T-helper 2 cell treated with Interferon-gamma antibody and Interleukin-4, amounts not matched to agents 5 μg/mL and 100 μg/mL, for 36 hours (primary cell): ENCODE measurements at places on chromosomes 5 and 9.

GRCh38 chr9:38713426-38713825 is 6.5 kb downstream of the FAM240B start:
- DNase-seq, result no peak

- DNase-seq, result no peak
These were observed 45.7 kb downstream of the PRDM6 start for GRCh38 chr5:123134653-123135181.

GRCh38 chr5:10460252-10460906 is 18.7 kb downstream of the ROPN1L start:
- DNase-seq, result no peak

- DNase-seq, result no peak
These were observed 211.4 kb downstream of the KIAA0825 start for GRCh38 chr5:94407023-94407422.

DNA sequence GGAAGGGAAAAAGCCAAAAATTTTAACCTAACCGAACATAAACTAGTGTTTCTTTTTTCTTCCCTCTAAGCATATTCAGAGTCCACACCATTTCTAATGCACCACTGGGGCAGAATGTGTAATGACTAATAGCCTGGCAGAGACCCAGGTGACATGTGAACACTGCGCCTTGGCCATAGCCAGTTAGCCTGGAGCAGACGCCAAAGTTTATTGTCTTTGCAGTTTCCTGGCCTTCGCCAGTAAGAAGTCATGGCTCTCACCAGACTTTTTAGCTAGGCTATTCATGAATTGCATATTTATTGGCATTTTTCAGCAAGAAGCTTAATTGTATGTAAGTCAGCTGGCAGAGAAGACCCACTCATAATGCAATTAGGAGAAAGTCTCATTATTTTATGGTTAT is 182.8 kb upstream of the SLC27A6 start:
- no peak for DNase-seq

GRCh38 chr5:39523821-39524220 is 99.0 kb upstream of the DAB2 start:
- DNase-seq, result no peak

- DNase-seq, result no peak
These were observed 226.3 kb downstream of the DEPDC1B start for GRCh38 chr5:60473654-60474053.

DNA sequence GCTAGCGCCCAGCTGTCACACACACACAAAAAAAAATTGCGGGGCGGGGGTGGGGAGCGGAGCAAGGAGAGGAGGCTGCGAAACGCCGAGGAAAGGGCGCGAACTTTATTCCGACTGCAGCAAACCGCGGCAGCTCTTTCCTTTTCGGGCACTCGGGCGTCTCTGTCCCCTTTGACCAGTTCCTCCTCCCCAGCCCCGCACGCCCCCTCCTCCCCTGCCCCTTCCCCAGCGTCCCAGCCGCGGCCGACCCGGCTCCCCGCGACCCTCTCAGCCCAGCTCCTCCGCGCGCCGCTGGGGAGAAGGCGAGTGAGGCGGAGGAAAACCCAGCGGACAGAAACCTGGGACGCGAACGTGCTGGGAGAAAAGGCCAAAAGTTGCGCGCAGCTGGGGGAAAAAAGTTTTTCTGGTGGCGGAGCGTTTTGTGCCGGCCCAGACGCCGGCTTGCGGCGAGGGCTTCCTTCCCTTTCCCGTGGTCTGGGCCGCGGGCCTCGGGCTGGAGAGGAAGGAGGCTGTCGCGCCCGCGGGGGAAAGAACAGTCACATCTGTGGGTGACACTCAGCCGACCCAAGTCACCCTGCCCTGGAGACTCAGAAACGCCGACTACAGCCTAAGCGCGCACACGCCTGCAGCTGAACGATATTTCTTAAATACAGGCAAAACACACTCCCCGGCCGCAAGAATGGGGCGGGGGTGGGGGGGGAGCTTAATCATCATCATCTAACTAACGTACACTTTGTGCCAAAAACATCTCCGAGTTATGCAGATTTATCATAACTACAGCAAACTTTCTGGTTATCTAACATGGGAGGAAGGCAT is 1.1 kb upstream of the BNC2 start:
- no peak for DNase-seq

GRCh38 chr5:167871091-167871490 is 420.4 kb upstream of the WWC1 start:
- DNase-seq, result no peak

DNA sequence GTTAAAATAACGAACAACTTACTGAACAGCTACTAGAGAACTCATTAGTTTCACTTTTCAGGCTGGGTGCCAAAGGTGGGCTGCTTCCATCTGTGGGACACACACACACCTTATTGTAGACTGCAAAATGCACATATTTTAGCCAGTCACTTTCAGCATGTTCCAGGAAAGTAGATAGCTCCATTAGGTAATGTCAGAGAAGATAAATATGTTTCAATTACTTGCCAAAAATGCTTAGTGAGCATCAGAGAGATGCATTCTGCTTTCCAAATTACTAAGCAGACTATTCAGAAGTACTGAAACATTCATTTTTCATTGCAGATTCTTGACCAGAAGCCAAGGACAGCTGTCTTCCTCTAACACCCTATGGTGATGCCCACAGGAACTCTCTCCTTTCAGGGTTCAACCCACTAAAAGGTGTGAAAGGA is 56.2 kb upstream of the APC start:
- no peak for DNase-seq

GRCh38 chr5:129284010-129284409 is 176.1 kb upstream of the ADAMTS19 start:
- DNase-seq, result no peak

DNA sequence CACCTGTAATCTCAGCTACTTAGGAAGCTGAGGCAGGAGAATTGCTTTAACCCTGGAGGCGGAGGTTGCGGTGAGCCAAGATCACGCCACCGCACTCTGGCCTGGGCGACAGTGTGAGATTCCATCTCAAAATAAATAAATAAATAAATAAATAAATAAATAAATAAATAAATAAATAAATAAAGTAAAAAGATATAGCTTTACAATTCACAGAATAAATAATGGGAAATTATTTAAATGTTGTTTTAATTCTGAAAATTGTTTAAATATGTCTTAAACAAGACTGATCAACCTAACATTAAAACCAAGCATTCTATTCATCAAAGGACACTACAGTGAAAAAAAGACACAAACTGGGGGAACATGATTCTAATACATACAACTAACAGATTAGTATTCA is 357.1 kb downstream of the CTNND2 start:
- no peak for DNase-seq

DNA sequence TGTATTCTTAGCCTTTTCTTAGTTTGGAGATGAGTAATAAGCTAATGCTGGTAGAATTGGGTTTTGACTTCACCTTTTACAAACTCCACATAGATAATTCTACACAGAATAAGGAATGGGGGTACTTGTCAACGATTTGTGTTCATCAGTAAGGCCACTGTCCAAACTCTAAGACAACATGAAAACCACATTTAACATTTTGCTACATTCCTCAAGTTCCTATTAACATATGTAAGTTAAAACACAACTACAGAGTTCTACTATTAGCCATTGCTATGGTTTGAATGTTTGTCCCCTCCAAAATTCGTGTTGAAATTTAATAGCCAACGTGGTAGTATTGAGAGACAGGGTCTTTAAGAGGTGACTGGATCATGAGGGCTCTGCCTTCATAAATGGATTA is 31.9 kb downstream of the MEIKIN start:
- DNase-seq, result no peak

GRCh38 chr9:121943463-121943862 is 149.6 kb downstream of the TTLL11 start:
- no peak for DNase-seq

GRCh38 chr5:91301106-91301846 is 81.8 kb downstream of the ARRDC3 start:
- DNase-seq, result no peak

GRCh38 chr9:15867334-15867733 is 314.5 kb downstream of the CCDC171 start:
- DNase-seq, result no peak

DNA sequence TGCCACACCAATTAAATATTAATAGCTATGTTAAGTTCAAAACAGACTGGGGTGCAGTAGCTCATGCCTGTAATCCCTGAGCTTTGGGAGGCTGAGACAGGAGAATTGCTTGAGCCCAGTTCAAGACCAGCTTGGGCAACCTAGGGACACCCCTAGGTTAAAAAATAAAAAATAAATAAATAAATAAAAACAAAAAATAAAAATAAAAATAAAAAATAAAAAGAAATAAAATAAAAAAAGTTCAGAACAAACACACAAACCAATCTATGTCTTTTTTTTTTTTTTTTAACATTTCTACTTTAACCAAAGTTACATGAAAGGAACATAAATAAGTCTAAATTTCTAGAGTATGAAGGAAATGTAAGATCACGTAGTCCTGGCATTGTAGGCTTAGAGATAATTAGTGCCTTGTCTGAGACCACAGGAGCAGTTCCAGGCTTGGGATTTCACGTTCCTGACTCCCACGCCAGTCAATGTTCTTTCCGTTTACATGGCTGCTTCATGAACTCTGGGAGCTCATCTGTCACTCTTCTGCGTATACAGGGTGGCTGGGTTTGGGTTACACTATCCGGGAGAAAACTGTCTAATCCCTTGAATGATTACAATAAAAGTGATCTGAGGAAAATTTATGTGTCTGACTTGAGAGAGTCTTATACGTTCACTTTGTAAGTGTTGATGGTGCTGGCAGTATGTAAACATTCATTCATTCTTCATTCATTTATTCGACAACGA is 85.2 kb downstream of the KIAA1958 start:
- no peak for DNase-seq

DNA sequence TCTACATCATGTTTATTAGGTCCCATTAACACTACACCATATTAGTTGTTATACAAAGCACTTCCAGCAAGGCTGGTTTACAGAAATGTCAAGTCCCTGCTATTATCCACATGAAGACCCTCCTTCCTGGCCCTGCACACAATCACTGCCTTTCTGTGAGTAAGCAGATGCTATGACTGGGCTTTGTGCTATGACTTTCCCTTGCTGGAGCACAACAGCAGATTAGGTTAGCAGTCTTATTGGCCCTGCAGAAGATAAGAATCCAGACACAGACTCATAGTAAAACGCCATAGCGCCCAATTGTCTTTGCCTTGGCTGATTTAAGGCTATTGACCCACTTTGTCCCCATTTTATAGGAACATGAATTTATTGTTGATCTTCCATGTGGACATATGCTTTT is 228.9 kb upstream of the ACTBL2 start:
- no peak for DNase-seq

DNA sequence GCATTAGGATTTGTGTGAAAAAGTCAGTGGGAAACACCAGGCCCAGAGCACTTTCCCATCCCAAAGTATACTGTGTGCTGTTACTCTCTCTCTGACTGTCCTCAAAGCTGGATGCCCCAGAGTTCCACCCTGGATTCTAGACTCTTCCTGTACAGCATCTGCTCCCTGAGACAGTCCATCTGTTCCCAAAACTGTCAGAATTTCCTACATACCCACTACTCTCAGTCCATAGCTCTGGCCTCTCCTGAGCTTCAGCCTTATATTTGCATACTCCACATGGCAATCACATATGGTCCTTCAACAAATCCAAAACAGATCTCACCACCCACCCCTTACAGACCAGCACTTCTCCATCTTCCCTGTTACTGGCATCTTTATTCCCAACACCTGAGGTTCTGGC is 9.5 kb downstream of the ELP1 start:
- no peak for DNase-seq

DNA sequence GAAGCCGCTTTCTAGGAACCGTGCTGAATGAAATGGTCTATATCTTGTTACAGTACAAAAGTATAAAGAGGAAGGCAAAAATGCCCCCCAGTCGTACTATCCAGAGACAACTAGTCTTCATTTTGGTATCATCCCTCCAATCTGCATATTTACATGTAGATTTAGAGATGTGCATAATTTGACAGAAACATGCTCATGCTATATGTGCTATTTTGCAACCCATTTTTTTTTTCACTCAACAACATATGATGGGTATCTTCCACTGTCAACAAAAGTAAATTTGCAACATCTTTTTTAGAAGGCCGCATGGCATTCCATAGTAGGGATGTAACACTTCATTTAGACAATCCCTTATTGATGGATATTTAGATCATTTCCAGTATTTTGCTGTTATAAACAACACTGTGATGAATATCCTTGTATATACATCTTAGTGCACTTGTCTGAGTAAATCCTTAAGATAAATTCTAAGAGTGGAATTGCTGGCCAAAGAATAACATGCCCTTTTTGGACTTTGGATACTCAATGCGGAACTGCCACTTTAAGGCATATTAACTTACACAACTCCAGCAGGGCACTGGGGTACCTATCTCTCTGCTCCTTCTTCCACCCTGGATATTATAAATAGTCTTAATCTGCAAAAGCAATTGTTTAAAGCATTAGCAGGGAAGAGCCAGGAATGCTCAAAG is 71.1 kb upstream of the SH3PXD2B start:
- no peak for DNase-seq

DNA sequence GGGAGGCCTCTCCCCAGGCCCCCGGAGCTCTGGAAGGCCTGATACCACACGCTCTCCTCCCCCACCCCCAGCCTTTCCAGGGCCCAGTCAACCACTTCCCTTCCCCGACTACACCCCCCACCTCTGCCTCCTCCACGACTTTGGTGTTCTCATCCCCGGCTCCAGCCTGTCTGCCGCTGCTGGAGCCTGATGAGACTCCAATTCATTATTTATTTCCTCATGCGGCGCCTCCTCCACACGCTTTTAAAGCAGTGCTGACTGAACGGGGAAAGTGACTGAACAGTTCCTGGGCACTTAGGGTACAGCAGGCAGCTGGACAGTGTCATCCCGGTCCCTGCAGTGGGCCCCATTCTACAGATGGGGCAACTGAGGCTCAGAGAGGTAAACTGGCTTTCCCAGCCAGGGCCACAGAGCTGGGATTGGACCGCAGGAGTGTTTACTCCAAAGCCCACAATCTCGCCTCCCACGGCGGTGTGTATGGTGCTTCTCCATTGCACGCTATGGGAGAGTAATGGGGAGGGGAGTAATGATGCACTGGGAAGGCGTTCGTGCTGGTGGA is 15.9 kb upstream of the RPL26L1 start:
- no peak for DNase-seq

DNA sequence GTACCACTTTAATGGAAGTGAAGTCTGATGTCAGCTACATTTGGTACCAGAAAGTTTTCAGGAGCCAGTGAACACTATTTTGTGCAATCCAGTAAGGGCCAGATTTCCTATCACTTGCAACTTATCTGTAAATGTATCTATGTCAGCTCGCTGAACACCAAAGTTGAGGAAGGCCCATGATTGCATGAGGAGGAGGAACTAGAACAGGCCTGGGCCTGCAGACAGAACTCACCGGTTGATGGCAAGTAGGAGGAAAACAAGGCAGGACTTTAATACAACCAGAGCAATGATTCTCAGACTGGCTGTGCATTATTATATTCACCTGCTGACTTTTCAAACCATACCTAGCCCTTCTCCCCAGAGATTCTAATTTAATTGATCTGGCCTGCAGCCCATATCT is 540.2 kb downstream of the CETN3 start:
- DNase-seq, result no peak
